Non-pigmented ciliary epithelial cell (primary cell): ENCODE measurements at places on chromosomes 11 and 22.

- no peak for DNase-seq
Observed at GRCh38 chr11:16157327-16157726, 199.0 kb downstream of the SOX6 start.

GRCh38 chr11:57196596-57196995 is 14.8 kb downstream of the LRRC55 start:
- no peak for DNase-seq

DNA sequence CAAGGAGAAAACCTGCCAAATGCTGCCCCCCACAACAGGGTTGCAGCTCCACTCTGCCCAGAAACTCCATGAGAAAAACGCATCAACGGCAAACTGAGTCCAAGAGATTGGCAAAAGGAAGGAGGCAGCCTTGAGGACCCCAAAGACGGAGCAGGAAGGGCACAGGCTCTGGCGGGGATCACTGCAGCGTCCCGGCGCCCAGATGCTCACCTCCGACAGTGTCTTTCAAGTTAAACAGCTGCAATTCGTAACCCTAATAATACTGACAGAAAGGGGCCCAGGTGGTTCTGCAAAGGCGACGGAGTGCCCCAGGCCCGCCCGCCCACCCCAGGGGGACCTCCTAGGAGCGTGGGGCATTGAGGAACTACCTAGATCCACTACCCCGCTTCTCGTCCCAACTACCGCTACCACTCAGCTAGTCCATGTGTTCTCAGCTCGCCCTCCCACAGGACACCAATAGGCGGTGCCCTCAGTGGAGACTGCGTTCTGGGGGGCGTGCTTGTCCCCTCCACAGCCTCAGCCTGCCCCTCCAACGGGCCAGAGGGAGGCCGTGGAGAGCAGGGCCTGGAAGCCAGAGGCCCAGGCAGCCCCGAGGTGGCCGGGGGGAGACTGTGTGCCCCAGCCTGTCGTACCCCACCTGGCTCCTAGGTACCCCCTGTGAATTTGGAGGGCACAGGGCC is 127.4 kb downstream of the PHF21B start:
- DNase-seq: no peak

DNA sequence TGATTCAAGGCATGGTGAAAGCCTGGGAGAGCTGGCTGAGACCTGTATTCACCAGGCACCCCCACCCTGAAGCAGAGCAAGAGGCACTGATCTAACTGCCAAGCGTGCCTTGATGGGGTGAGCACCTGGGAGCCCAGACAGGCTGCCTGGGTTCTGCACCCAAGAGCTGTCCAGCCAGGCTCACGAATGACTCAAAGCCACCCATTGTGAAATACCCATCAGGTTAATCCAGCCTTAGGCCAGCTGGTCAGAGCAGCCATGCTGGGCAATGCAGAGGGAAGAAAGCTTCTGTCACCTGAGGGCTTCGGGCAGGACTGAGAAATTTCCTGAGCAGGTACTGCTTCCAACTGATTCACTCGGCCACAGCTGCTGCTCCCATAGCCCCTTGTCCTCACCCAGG is 22.1 kb downstream of the THOC5 start:
- DNase-seq: no peak

DNA sequence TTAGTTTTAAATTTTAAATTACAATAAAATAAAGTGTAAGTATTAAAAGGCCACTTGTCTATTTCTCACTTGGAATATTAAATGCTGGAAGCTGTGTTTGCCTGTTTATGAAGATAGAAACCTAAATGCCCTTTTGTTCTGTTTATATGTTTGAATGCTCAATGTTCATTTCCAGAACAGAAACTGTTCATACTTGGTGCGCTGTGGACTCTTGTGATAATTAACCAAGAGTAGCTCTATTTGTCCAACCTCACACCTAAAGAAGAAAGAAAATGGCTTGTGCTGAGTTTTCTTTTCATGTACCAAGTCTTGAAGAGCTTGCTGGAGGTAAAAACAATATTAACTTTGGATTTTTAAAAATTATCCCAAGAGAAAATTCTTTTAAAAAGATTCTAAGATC is 5.7 kb downstream of the C11orf54 start:
- DNase-seq: no peak

- DNase-seq: no peak
Observed at GRCh38 chr11:94533696-94534630, 9.8 kb upstream of the FUT4 start.
